Lung microvascular endothelial cell (primary cell): ENCODE measurements at places on chromosomes 12 and 14.

- no peak for DNase-seq
Measured at GRCh38 chr12:89307474-89308253, 44.6 kb downstream of the DUSP6 start.

GRCh38 chr14:24999157-24999556 is 50.8 kb downstream of the STXBP6 start:
- no peak for DNase-seq

DNA sequence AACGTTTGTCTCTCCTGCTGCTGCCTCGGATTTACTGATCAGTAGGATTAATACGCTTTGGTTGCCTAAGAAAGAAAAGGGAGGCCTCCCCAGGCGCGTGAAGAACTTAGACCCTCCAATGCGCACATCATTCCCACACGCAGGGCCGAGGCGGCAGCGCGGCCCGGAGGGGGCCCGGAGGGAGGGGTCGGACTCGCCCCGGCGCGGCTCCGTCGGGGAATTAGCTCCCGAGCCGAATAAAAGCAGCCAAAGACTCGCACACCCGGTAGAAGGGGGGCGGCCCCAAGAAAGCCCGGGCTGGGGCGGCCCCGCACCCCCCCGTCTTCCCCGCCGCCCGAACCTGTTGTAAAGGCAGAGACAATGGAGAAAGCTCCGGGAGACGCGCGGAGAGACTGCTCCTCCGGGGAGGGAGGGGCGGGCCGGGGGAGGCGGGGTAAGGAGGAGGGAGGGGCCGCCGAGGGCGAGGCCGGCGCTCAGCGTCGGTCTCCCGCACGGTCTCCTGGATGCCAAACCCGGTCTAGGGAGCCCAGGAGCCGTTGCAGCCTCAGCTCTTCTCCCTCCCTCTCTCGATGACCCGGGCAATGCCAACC is at the start of gene NELL2:
Gene NELL2, minus strand, starts transcription at position 362 of the 590 bp plus-strand sequence. CDS start 446 bp downstream, outside the sequence.
- DNase-seq = no peak

- no peak for DNase-seq
Measured at GRCh38 chr14:23437133-23438100, 2.0 kb upstream of the MYH7 start.

- no peak for DNase-seq
Measured at GRCh38 chr12:44677724-44678123, 198.4 kb downstream of the NELL2 start.

GRCh38 chr14:89650077-89650978 is 233.3 kb upstream of the FOXN3 start:
- no peak for DNase-seq

DNA sequence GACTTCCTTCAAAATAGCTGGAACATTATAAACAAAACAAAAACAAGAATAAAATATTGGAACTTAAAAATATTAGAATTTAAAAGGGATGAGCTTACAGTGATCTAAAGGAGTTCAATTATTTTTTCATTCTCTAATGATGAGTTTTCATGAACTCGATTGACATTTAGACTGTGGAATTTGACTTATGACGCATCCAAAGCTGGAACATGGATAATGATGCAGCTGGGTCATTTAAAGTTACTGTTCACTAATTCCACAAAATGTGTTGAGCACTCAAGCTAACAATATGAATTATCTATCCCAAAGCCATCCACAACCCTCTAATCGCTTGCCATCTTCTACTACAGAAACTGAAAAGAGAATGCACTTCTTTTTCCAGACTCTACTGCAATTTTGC is 42.5 kb downstream of the LIN7A start:
- DNase-seq = no peak

DNA sequence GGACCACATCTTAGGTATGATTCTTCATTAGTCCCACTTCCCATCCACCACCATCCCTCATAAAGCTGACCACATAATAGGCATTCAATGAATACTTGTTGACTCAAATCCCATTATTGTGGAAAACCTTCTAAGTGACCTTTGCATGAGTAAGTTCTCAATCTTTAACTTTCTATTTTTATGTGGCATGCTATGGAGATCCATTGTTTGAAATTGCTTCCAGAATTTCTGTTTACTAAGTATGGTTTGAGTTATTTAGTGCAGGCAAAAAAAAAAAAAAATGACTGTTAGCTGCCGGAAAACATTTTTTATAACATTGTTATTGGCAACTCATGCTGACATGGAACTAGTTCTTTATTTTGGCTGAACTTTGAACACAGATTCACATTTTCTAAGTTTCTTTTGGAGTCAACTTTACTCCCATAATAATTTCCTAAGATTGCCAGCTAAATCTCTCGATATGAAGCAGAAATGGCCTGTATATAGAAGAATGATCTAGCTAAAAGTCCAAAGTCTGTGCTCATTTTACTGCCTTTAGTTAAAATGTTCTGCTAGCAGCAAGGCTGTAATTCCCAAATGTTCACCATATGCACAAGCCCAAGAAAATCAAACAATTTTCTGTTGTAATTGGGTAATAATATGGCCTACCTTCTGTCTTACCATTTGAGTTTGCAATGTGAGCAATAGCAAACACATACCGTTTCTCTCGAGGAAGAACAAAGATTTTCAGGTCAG is 77.9 kb downstream of the PTGER2 start:
- DNase-seq = peak; percentile 12

DNA sequence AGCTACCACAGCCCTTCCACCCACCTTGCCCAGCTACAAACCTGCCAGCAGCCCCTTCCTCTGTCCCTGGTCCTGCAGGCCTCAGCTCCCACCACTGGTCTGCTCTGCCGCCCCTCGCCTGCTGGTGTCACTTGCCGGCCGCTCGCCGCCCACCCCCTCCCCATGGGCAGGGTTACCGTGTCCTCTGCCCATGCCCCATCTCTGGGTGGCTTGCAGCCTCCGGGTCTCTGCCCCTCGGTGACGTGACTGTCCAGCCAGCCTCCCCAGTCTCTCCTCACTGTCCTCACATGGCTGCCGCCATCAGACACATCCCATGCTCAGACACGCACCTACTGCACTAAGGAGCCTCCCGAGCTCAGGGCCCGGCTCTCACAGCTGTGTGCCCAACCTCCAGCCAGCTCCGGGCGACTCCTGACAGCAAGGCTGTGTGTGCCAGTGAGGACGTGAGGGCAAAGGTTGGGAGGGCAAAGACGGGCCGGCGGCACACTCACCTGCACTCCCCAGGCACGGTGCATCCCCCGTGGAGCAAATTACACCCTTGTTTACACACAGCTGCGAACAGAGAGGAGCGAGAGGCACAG is 13.4 kb downstream of the JAG2 start:
- no peak for DNase-seq

GRCh38 chr14:60114881-60115280 is 23.2 kb downstream of the PCNX4 start:
- DNase-seq = no peak

DNA sequence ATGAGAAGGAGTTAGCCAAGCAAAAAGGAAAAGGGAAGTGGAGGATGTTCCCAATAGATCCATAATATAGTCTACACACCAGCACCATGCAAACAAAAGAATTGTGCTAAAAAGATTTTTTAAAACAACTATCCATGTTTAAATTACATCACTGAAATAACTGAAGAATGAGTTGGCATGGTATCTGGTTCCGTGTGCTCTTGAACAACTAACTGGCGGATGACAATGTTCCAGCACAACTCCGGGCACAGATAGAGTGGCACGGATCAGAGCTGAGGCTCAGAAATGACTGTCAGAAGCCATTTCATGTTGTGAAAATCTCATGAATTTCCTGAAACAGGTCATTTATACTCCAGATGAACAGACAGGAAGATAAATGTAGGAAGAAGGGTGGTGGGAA is 153.1 kb downstream of the HMGA2 start:
- DNase-seq = peak; percentile 63

DNA sequence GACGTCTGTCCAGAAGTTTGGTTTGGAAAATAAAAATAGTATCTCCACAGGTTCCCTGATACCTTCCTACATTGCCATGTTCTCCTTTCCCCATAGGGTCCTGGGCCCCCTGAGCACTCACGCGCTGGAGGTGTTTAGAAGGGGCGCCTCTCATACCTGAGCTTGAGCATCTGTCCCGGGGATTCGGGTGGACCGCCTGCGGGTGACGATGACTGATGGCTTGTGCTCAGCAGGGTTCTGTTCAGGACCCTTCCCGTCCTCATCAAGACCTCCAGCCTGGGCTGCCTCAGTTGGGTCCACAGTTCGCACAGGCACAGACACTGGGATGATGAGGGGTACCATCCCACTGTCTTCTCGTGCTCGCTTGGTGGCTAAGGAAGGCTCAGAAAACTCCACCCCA is 22.7 kb upstream of the PNMA1 start:
- DNase-seq = no peak

DNA sequence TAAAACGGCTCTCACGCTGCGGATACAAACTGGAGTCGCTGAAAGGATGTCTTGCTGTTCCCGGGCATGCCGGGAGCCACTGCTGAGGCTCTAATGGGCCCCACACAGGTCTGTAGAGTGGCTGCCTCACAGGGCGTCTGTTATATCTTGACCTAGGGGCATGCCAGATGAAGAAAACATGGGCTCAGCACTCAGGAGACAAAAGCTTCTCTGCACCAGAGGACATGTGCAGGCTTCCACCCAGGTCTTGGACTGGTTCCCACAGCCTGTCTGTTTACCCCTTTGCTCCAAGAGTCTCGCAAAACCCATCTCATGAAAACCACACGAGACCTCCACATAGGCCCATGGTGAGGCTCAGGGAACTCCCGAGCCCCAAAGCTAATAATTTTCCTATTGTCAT is 134.2 kb downstream of the RPS29 start:
- DNase-seq = no peak

GRCh38 chr12:109744026-109744425 is 30.4 kb downstream of the FAM222A start:
- DNase-seq = no peak

DNA sequence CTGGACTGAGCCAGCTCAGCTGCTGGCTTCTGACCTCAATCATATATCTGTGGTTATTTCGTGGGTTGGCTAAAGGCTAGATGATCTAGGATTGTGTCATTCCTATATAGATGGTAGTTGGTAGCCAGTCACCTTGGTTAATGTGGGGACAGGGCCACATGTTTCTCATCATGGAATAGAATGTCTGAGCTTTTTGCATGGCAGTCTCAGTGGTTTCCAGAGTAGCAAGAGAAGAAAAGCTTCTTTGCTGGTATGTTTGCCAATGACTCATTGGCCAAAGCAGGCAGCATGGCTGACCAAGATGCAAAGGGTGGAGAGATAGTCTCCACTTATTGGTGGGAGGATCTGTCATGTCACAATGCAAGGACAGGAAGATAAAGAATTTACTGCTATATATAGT is 746.4 kb upstream of the FLRT2 start:
- DNase-seq = no peak

DNA sequence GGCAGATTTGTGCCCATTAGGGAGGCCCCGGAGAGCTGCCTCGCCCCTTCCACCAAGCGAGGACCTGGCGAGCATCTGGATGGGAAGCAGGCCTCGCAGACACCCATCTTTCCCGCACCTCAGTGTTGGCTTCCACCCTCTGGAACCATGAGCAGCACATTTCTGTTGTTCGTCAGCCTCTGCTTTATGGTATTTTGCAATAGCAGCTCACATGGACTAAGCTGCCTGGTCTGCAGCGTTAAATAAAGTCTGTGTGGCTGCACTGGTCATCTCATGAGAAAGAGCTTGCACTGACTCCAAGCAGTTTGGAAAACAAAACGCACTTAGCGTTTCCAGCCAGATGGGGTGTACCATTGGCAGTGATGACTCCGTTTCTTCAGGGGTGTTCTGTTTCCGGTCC is 75.8 kb downstream of the GLT1D1 start:
- DNase-seq = no peak

GRCh38 chr14:99502989-99503421 is 21.8 kb downstream of the CCNK start:
- DNase-seq = peak; percentile 25

GRCh38 chr12:132373901-132374611 is 44.7 kb upstream of the GALNT9 start:
- DNase-seq = peak; percentile 25

- no peak for DNase-seq
Measured at GRCh38 chr12:129063600-129063999, 210.3 kb downstream of the GLT1D1 start.

DNA sequence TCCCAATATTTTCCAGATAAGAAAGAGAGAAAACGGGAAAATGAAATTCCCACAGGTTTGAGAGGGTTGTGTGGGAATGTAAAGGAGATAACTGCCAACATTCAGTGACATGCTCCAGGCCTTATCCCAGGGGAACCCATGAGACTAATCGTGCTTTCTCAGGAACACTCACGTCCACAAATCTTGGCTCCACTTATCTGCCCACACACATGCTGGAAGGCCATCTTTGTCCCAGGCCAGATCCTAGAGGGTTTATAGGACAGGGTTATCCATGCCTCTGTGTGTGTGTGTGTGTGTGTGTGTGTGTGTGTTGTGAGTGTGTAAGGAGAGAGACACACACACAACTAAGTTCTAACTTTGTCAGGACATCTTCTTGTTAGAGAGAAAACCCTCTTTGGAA is 182.2 kb upstream of the E2F7 start:
- DNase-seq = no peak
